Kidney (tissue), 22 donors: ENCODE measurements at places on chromosomes 3 and 15. TPM values are rescaled to one million over a fixed set of nuclear protein-coding genes. Genes with fewer than 3 reads are reported as not detected.

GRCh38 chr3:131494706-131495105, 8.1 kb downstream of the MRPL3 start:
- DNase-seq = peak; percentile 56

GRCh38 chr3:138367911-138368310, 19.5 kb downstream of the MRAS start:
- DNase-seq = no peak

Gene SUMF1
- total RNA-seq = 50.1 TPM

DNA sequence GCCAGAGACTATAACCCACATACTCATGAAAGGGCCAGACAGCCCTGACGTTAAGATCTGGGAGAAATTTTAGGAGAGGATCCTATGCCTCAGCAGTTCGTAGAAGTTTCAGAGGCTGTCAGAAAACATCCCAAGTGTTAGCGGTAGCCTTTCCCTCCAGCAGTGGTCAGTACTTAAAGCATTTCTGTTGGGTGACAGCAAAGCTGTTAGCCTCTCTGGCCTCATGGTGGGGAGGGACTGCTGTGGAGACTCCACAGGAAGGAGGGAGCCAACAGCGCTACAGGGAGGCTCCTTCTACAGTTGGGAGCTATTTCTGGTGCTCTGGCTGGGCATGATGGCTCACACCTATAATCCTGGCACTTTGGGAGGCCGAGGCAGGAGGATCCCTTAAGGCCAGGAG, 27.4 kb downstream of the IDH2 start:
- DNase-seq = no peak

DNA sequence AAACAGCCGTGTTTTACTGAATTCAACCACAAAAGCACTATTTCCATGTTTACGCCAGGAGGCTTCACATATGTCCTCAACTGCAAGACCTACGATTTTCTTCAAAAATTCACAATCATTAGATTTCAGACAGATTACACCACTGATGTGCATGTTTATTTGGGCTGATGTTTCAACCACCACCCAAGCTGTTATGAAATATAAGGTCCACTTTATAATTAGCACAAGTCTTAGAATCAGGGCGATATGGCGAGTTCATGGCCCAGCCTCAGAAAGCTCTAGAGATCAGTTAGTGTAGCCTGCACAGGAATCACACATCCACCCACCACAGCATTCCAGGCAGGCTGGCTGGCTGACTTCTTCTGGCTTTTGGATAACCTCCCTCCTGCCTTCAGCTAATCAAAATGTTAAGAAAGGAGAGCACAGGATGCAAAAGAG, 15.4 kb downstream of the SH3BP5 start:
- peak; percentile 48 for DNase-seq

DNA sequence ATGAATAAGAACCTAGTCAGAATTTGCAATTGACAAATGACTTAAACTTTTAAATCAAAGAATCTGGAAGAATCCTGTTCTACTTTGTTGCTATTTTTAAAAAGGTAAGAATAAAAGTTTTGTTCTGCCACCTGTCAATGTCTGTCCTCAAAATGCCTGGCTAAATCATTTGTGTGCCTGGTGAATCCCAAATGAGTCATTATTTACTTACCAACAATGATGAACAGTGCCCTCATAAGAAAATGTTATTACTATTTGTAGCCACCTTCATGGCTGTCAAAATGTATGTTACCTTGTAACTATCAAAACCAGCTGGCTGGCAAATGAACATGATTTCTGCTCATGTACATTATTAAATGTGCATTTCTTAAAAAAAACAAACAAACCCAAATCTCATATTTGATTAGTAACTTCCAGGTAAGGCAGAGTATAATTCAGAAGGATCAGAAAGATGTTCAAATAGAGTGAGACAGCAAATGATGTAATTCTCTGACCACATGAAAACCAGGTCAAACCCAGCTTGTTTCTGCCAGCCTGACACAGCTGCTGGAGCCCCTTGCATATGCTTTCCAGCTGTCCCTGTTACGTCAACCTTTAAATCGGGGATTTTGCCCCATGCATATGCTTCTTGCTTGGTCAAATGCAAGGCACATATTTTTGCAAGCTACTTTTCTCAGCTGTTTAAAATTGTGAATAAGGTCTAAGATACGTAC, 137.9 kb downstream of the SSR3 start:
- no peak for DNase-seq
